Activated CD4-positive, alpha-beta T cell treated with anti-CD3 and anti-CD28 coated beads for 48 hours (primary cell): ENCODE measurements at places on chromosomes 3 and 15.
A peak's percentile ranks its signal among the peaks of the same experiment; 100 is the strongest.

GRCh38 chr3:181919375-181919774, 207.7 kb downstream of the SOX2 start:
- no peak for DNase-seq

DNA sequence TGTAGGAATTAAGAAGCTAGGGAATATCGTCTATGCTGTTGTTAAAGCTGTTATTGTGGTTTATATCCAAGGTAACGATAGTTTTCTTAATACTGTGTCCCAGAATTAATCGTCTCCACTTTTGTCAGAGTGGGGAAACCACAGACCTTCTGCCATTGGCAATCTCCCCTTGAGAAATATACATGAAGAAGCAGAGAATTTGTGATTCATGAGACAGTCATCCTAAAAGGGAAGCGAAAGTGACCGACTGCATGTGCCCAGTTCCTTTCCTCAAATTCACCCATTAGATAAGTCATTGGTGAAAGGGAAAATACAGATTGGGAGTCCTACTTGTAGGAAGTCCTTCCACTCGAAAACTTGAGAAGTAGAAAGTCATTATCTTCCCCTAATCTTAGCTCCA, 26.6 kb downstream of the DIPK2A start:
- DNase-seq, result no peak

DNA sequence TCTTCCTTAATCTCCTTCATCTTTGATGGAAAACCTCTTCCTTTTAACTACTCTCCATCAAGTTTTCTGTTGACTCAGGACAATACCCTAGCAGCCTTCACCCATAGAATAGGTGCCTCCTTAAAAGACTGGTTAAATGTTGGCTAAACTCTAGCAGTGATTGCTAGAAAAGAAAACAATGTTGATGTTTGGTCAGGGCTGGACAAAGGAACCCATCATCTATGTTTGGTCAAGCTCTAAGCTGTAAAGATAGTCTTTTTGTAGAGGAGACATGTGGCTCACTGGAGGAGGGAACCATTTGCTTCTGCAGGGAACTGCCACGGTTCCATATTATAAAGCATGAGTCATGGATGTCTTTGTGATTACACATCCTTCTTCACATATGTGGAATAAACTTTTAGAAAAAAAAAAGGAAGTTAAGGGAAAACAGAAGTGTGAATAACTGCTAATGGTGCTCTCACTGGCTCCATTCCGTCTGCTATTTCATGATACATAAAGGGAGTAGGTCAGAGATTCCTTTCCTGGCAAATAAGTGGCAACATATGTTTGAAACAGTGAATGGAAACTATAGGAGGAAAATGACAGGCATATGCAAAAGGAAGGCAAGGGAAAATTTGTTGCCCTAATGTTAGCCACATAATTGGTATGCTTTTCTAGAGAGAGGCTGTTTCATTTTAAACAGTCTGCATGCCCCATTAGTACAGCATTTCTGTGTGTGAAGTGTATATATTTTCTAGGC, 78.2 kb downstream of the CMSS1 start:
- DNase-seq, result no peak

GRCh38 chr3:38588995-38589937, 60.2 kb downstream of the SCN5A start:
- no peak for DNase-seq

DNA sequence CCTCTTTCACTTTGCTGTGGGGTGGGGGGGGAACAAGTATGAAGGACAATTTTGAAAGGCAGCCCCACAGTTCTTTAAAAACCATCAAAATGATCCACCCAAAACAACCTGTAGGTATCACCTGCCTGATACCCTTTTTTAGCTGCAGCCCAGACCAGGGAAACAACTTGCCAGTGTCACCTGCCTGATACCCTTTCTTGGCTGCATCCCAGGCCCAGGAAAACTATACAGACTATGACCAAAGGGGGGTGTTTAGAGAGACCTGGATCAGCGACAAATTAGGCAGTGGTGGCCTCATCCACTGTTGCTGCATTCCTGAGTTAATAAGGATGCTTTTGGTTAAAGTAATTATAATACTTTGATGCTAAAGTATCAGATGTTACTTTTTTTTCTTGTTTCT, 122.0 kb downstream of the VPS13C start:
- no peak for DNase-seq

- peak; percentile 36 for DNase-seq
These were observed 563 bp downstream of the ARL6IP5 start for GRCh38 chr3:69085168-69085832.

- no peak for DNase-seq
These were observed 85.7 kb downstream of the SOX2 start for GRCh38 chr3:181797431-181797830.

DNA sequence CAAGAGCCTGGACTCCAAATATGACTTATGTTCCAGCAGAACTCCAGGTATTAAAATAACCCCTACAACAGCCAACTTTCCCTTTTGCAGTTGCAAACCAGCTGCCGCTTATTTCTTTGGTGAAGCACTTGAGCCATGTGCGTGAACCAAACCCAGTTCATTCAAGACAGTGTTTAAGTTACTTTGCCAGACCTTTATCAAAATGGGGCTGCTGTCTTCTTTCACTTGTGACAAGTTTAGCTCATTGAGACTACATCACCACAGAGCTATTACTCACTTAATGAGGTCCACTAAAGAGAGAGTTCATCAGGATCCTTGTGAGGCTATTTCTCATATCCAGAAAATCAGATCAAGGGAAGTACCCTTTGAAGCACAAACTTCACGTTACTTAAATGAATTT, 2.4 kb upstream of the XRN1 start:
- DNase-seq, result no peak

DNA sequence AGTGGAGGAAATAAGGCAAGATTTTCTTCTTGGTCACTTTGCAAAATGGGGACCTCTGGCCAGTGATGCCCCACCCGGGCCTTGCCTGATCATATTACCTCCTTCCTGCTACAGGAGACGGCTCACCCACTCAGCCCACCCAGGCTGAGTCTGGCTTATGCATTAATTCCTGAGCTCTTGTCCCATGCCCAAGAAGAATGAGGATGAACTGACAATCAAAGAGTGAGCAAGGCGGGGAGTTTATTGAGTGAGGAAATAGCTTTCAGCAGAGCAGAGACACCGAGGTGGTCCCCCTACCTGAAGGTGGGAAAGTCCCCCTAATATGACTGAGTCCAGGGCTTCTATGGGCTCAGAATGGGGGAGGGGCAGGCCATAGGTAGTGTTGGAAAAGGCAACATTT, 107.5 kb downstream of the EOMES start:
- DNase-seq, result no peak
